Body of pancreas (tissue), 4 donors: ENCODE measurements at places on chromosomes 4 and X. TPM values are rescaled to one million over a fixed set of nuclear protein-coding genes. Genes with fewer than 3 reads are reported as not detected.

CTAG1A gene
- not detected for total RNA-seq

GRCh38 chr4:96262057-96262456 lies 422.2 kb downstream of the PDHA2 start:
- DNase-seq, result no peak

SLC6A8 gene
- total RNA-seq, result 11.7 TPM

GRCh38 chrX:97401586-97402136 lies 518.0 kb downstream of the RPA4 start:
- no peak for DNase-seq

DNA sequence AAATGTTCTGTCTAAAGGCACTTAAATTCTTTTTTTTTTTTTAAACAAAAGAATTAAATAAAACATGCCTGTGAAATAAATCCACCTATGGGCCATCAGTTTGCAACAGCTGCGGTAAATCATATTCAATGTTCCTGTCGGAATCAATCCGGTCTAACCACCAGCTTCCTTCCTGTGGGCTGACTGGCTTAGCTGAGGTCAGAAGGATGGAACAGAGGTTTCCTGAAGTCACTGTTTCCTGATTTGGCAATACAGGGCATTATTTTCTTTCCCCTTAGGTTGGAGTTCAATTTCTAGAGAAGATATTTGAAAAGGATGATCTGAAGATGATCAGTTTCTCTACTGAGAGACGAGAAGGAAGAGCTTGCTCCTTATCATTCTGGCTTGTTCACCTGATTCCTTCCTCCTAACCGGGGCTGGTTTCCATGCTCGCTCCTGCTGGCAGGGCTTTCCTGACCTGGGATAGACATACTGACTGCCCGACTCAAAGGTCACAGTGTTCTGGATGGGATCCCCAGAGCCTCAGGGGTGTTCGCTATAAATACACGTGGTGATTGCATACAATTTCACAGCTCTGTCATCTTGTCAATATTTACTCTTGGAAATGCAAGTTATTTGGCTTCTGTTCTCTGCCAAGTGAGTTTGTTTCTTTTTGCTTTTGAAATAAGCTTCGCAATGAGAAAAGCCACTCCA lies 21.7 kb downstream of the PDLIM3 start:
- DNase-seq, result peak; percentile 48

- DNase-seq, result no peak
These were observed 403.9 kb downstream of the PCDH7 start for GRCh38 chr4:31124008-31124585.

DNA sequence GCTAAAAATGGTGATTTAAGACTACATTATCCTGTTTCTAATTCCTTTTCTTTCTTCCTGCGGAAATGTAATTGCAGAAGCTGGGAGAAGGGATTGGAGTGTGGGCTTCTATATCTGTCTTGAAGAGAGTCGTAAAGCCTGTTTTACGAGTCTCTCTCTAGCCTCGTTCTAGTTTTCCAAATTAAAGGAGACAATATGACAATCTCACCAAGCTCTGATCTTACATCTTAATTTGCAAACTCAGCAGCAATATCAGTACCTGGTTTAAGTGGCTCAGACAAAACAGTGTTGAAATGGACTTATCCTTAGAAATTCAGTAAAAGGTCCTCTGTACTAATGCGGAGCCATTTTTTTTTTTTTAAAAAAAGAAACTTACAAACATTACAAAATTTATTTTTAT lies 349.5 kb upstream of the HAND2 start:
- DNase-seq, result no peak

DNA sequence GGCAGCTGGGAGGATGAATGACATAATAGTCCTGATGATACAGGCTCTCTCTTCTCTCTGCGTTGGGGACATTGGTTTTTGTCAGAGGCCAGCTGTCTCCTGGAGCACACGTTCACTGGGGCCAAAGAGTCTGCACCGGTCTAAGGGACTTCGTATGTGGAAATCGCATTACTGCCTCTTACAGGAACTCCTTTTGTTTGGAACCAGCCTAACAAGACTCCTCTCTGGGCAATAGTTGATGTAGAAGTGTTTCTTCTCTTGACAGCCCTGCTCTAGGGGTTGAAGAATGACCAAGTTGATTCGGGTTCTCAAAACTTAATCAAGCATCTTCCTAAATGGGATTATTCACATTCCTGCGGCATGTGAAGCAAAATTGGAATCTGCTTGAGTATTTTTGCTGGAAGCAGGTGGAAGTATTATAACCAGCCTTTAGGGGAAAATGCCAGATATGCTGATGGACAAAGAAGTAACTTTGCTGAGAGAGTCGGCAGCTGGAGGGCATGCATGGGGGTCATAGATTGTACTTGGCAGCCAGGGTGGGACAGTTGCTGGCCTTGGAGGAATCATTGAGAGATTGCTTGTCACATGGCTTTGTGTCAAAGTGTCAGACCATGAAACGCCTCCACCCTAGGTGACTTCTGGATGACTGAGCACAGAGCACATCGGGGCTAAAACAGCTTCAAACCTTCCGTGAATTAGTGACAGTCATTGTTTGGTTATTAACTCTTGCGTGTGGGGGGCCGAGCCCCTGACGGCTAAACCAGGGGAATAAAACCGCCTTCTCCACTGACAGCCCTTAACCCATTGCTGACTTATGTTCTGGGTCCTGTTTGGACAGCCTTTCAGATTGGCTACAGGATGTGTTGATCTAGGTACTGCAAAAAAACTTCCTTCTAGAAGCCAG lies 34.4 kb upstream of the SLC34A2 start:
- no peak for DNase-seq

DNA sequence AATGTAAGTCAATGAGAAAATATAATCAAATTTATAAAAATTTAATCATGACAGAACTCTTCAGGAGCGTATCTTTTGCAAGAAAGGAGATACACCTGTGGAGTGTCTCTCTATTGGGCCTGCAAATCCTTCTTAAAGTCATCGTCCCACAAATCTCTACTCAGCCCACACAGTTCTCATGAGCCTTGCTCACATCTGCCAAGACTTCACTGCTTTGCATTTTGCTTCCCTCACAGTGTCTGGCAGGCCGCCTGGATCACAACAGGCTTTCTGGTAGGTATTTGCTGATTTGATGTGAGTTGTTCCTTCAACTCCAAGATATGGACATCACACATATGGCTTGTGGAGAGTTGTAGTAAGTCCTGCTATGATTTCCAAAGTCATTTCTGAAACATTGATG lies 183.1 kb upstream of the ARX start:
- DNase-seq, result peak; percentile 8

DNA sequence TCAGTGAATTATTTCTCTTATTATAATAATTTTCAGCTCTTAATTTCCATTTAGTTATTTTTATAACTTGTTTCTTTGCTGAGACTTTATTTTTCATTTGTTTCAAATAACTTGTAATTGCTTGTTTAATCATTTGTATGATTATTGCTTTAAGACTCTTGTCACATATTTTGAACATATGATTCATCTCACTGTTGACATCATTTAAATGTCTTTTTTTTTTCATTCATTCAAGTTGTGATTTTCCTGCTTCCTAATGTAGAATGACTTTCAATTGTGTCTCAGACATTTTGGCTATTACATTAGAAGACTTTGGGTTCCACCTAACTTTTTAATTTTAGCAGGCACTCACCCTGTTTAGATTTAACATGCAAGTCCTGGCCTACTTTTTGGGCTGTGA lies 234.8 kb upstream of the DIPK2B start:
- no peak for DNase-seq

POF1B gene
- total RNA-seq, result 24.1 TPM

- DNase-seq, result no peak
These were observed 40.1 kb downstream of the LDB2 start for GRCh38 chr4:16858275-16858752.

TGIF2LX gene
- not detected for total RNA-seq

GRCh38 chr4:140271553-140271952 lies 101.9 kb upstream of the SCOC start:
- no peak for DNase-seq

GRCh38 chrX:136766785-136767103 lies 14.0 kb downstream of the ARHGEF6 start:
- DNase-seq, result peak; percentile 10

CSTF2 gene
- 7.0 TPM for total RNA-seq

GRCh38 chr4:15811703-15812337 lies 33.7 kb downstream of the CD38 start:
- DNase-seq, result no peak

MAGEB2 gene
- total RNA-seq, result not detected

DNA sequence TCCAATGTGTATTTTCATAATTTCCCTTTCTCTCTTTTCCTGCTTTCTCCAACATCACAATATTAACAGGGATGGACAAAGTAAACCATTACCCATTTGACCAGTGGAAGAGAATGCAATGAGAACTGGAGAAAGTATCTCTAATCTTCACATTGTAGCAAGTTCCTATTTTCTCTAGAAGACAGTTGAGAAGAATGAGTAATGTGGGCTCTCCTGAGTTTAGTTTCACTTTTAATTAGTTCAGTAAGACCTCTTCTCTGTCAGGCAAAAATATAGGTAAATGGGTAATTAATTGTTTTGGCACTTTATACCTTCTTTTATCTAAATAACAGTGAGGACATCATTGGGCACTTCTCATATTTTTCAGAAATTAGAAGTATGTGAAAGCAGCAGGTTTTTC lies 602.0 kb downstream of the GLUD2 start:
- no peak for DNase-seq

DNA sequence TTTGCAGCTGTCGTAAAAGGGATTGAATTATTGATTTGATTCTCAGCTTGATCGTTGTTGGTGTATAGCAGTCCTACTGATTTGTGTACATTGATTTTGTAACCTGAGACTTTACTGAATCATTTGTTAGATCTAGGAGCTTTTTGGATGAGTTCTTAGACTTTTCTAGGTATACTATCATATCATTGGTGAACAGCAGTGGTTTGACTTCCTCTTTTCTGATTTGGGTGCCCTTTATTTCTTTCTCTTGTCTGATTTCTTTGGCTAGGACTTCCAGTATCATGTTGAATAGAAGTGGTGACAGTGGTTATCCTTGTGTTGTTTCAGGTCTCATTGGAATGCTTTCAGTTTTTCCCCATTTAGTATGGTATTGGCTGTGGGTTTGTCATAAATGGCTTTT lies 8.4 kb downstream of the APOOL start:
- DNase-seq, result no peak

NEUROG2 gene
- total RNA-seq, result not detected

GRCh38 chr4:130563185-130563888 lies 1467.4 kb downstream of the C4orf33 start:
- peak; percentile 56 for DNase-seq

H2BW2 gene
- not detected for total RNA-seq
